ENCODE measurements at places on chromosomes 3 and 15.

GRCh38 chr3:54426381-54426780 lies 304.0 kb downstream of the CACNA2D3 start:
- no peak for DNase-seq

DNA sequence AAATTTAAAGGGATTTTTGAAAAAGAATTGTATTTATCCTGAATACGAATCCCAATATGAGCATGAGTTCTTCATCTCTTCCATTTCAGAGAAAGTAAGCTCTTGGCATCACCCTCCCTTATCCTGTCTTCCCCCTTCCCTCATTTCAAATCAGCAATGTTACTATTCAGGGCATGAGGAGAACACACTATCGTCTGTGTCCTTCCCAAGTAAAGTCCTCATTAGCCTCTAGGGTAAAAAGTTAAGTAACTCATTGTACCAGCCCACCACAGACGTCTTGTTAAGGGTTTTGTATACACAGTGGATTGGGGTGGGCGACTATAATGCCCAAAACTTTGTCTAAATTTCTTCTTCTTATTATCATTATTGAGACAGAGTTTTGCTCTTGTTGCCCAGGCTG lies 14.8 kb downstream of the ARL6IP5 start:
- DNase-seq, result no peak

- DNase-seq, result no peak
Measured at GRCh38 chr3:132659000-132659364, 627 bp downstream of the ACAD11 start.

DNA sequence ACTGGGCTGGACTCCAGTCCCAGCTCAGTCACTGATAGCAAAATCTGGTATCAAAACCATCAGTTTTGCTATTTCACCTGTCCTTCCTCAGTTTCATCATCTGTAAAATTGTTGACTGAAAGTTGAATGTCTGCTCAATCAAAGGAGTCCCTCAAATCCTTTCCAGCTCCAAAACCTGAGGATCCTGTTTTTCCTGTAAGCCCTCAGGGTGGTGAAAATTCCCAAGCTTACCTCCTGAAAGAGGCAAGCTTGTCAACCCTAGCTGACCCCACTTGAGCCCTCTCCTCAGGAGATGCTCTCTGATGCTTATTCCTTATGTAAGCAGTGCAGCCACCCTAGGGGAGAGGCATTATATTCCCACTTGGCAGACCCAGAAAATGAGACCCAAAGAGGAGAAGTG lies 82.6 kb downstream of the HMG20A start:
- no peak for DNase-seq

- DNase-seq, result no peak
Measured at GRCh38 chr3:72397586-72397985, 450.7 kb downstream of the SHQ1 start.

DNA sequence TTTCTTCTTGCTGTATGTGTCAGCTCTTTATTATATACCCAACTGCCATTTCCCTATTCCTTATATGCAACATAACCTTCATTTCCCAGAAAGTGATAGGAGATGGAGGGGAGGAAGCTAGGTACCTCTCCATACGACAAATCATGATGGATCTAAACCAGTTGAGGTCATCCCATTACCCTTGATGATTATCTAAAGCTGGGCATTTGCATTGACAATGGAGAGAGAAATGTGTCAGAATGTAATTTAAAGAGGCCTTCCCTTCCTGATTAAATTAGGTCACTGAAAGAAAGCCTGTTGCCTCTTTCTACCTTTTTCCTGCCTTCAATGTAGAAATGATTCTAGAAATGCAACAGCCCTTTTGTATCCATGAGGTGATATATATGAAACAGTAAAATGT lies 81.9 kb downstream of the SUCNR1 start:
- no peak for DNase-seq

- no peak for DNase-seq
Measured at GRCh38 chr3:152505926-152506325, 237.2 kb downstream of the MBNL1 start.

DNA sequence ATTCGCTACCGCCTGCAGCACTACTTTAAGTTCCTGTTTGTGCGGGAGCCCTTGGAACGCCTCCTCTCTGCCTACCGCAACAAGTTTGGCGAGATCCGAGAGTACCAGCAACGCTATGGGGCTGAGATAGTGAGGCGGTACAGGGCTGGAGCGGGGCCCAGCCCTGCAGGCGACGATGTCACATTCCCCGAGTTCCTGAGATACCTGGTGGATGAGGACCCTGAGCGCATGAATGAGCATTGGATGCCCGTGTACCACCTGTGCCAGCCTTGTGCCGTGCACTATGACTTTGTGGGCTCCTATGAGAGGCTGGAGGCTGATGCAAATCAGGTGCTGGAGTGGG lies 995 bp downstream of the CHST14 start:
- no peak for DNase-seq

- no peak for DNase-seq
Measured at GRCh38 chr3:119257111-119257510, 16.4 kb upstream of the B4GALT4 start.

DNA sequence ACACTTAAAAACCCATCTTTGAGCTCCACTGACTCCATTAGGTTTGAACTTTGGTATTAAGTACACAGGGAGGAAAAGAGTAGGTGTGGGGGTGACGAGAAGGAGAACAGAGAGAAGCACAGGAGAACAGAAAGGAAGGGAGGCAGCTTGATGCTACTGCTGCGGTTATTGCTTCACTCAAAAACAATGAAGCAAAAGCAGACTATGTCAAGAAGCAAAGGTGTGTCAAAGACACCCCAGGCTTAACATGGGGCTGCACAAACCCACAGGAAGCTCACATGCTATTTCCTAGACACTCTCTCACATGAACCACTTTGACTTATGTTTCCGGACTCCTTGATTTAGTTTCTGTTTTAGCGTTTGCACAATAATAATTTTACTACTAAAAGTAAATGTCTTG lies 961.0 kb upstream of the CFAP20DC start:
- no peak for DNase-seq

- no peak for DNase-seq
Measured at GRCh38 chr3:172341482-172342059, 106.7 kb downstream of the GHSR start.

GRCh38 chr3:77259694-77260093 lies 219.8 kb downstream of the ROBO2 start:
- no peak for DNase-seq
